ENCODE measurements at places on chromosomes 4 and X.
A peak's percentile ranks its signal among the peaks of the same experiment; 100 is the strongest.

- no peak overlapping the region for H3K27ac ChIP-seq
- no peaks in the 10 kb centered on the region for H3K4me1 ChIP-seq
- no peak for DNase-seq
- H3K4me3 ChIP-seq = no peak overlapping the region
- H3K27me3 ChIP-seq = no peaks in the 10 kb centered on the region
- H3K36me3 ChIP-seq = no peaks in the 10 kb centered on the region
These were observed 234.4 kb downstream of the NKX6-1 start for GRCh38 chr4:84264652-84265051.

GRCh38 chrX:15675490-15675921, 10.9 kb upstream of the CLTRN start:
- no peaks in the 10 kb centered on the region for H3K36me3 ChIP-seq
- peak; percentile 79 for DNase-seq
- H3K4me3 ChIP-seq = no peak overlapping the region
- peaks cover 23% of the 10 kb centered on the region for H3K4me1 ChIP-seq
- no peaks in the 10 kb centered on the region for H3K27me3 ChIP-seq

DNA sequence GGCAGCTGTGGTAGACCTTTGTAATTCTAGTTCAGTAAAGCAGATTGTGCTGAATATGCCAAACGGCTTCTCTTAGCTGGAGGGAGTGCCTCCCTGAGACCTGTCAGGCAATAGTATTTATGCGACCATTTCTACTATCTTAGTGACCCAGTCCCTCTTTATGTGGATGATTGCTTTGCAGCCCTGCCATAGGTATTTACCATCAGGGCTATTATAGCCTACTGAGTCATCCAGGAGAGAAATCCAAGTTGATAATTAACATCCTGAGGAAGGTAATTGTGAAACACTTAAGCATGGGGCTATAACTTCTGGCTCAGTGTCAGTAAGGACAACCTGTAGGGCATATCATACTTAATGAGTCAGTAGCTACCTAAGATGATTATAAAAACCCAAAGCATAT, 103.9 kb upstream of the MAOA start:
- no peak overlapping the region for H3K27ac ChIP-seq
- no peaks in the 10 kb centered on the region for H3K36me3 ChIP-seq
- no peak overlapping the region for H3K4me3 ChIP-seq

GRCh38 chr4:143555676-143556075, 42.2 kb downstream of the SMARCA5 start:
- H3K27ac ChIP-seq = no peak overlapping the region
- peaks cover 29% of the 10 kb centered on the region for H3K36me3 ChIP-seq
- no peak overlapping the region for H3K4me3 ChIP-seq
- no peak for DNase-seq

DNA sequence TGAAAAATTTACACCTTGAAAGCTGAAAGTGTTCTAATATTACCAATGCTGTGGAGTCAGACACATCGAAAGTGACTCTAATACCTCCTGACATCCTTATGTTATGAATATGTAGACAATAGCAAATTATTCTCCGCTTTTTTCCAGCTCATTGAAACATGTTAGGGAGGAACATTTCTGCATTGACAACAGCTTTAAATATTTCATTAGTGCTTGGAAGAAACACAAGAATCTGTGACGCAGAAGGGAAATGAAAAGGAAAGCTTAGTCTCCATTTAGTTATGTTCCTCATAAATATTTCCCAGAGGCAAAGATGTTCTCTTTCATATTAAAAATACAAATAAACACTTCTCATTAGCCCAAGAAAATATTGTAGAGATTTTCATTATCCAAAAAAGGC, 55.8 kb upstream of the CD99 start:
- DNase-seq = no peak
- no peak overlapping the region for H3K27ac ChIP-seq
- H3K4me3 ChIP-seq = no peak overlapping the region
- peaks cover 46% of the 10 kb centered on the region for H3K36me3 ChIP-seq
- H3K27me3 ChIP-seq = no peaks in the 10 kb centered on the region
- peaks cover 34% of the 10 kb centered on the region for H3K4me1 ChIP-seq

All from activated CD4-positive, alpha-beta T cell treated with anti-CD3 and anti-CD28 coated beads, Interleukin-2, amount 10 ng/mL, durations not matched to agents 7 days and 5 days (primary cell).